ENCODE measurements at places on chromosomes 11 and 22.

DNA sequence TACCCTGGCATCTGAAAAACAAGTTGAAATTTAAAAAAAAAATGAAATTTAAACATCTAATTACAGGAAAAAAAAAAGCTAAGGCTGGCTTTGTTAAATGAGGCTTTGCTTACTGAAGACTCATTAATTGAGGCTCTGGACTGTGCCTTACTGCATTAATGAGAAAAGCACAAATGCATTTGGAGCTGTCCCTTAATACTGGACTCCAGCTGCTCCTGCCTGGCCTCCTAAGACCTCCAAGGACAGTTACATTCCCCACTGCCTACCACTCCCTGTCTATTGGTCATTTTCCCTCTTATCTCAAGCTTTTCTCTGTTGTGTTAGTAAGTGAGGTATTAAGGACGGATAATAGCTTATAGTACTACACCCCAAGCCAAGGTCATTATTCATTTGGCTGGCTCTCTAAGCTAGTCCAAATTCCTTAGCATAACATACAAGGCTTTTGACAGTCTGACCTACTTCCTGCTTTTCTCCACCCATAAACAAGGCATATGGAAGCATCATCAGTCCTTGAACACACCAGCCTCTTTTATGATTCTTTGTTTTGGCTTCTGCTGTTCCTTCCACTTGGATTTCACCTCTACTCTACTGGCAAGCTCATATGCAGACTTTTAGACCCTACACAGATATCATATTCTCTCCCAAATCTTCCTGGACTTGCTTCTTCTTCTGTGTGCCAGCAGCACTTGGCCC is 62.5 kb downstream of the USP35 start:
- DNase-seq: no peak

DNA sequence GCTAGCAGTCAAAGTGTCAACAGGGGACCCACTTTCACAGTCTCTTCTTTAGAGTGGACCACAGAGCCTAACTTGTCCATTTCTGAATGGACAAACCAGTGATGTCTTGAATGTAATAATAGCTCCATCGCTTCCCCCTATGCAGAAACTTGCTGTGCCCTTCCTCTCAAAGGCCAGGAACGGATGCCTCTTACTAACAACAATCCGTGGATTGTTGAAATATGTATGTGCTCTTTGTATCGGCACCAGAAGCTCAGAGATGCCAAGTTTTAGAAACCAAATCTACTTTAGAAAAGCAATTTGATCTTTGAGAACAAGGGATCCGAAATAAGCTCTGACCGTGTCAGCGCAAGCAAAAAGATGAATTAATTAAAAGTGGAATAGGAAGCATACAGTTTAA is 259.5 kb upstream of the POU2AF2 start:
- DNase-seq: no peak

GRCh38 chr11:88297421-88297820 is 40.1 kb downstream of the CTSC start:
- DNase-seq: no peak

DNA sequence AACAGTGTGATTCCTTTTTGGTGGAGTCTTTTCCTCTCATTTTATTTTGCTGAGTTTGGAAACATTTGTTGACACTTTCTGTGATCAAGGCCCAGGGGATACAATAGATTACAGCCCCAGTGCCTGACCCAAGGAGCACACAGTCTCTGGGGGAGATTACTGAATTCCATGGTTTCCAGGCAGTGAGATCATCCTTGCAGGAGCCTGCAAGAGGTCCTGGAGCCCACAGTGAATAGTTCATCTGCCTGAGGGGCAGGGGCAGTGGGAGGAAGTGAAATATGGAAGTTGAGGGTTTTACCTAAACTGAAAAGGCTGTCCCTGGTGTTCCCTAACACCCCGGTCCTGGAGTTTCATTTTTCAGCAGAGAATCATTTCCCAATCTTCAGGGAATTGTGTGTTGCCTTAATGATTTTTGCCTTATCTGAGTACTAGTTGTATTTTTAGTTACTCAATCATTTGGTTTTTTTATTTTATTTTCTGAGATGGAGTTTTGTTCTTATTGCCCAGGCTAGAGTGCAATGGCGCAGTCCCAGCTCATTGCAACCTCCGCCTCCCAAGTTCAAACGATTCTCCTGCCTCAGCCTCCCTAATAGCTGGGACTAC is 7.7 kb downstream of the CCS start:
- DNase-seq: no peak

- no peak for DNase-seq
Measured at GRCh38 chr11:130400781-130401483, 27.5 kb downstream of the ADAMTS8 start.

GRCh38 chr11:12224537-12224893 is 114.1 kb downstream of the MICAL2 start:
- DNase-seq: peak; percentile 89

DNA sequence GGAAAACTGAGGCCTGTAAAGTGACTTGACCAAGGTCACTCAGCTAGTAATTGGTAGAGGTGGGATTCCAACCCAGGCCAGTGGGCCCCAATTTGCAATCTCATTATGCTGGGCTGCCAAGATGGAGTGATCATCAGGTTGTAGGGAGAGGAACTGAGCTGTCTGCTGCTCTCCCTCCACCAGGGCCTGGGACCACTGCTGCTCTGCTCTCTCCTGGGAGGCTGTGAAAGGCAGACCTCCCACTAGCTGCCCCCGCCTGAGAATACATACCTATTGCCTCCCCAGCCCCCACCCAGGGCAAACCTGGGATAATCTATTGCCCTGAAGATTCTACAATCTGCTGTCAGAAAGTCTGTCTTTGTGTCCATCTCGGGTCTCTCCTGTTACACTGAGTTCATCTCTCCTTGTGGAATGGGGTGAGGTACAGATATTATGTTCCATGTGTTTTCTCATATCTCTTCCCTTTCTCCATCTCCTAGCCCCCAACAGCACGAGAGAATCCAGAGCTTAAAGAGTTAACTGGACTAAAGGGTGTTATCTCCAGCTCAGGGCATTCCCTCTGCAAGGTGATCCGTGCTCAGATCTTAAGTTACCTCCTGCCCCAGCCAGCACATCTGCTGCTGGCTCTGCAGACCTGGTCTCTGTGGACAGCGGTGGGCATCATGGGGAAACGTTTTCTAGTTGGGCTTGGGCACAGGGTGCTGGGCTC is 5.6 kb downstream of the NECTIN1 start:
- no peak for DNase-seq

GRCh38 chr11:118258410-118258809 is 5.7 kb downstream of the MPZL2 start:
- no peak for DNase-seq

DNA sequence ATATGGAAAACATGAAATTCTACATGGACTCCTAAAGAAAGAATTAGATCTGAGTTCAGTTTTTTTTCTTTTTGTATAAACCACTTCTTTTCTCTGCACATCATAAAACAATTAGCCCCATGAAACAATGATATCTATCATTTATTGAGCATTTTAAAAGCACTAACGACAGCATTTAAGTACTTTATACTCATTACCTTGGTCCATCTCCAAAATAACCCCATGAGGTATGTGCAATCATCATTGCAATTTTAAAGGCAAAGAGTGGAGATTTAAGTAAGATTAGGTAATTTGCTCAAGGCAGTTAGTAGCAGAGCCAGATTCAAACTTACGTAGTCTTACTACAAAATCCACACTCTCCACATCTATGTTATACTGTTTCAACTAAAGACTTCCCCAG is 177.7 kb upstream of the RAG2 start:
- no peak for DNase-seq

- DNase-seq: no peak
Measured at GRCh38 chr22:27630754-27631153, 170.8 kb downstream of the MN1 start.

GRCh38 chr11:1469911-1470680 is 16.5 kb downstream of the MOB2 start:
- DNase-seq: no peak
